ENCODE measurements at places on chromosomes 2 and 18.

DNA sequence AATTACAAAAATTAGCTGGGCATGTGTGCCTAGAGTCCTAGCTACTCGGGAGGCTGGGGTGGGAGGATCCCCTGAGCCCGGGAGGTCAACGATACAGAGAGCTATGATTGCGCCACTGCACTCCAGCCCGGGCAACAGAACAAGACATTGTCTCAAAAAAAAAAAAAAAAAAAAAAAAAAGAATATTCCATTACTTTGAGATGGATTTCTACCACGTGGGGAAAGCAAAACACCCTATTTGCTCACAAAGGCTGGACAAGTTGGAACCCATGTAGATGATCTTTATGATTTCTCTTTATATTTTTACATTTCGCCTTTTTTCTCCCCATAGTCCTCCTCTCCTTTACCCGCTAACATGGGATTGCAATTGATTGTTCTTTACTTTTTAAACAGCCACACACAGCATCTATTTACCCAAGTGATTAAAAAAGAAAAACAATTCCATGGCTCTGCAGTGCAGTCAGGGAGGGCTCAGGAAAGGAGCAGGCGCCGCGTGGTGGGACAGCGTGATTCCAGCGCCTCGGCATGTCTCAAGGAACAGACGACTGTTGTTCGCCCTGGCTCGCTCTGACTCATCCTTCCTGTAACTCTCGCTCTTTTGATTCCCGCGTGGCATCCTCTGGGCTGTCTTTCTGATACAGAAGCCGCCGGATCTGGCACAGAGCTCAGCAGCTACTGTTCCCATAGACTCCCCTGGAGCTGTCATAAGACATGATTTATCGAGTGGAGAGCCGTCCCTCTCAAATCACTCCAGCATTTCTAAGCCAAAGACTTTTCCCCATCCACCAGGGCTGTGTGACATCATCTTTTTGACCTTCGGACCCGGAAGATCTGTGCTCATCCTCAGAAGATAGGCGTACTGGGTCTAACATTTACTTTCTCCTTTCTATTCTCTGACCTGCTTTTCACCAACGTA is 230.4 kb upstream of the AGAP1 start:
- peak; percentile 87 for DNase-seq

DNA sequence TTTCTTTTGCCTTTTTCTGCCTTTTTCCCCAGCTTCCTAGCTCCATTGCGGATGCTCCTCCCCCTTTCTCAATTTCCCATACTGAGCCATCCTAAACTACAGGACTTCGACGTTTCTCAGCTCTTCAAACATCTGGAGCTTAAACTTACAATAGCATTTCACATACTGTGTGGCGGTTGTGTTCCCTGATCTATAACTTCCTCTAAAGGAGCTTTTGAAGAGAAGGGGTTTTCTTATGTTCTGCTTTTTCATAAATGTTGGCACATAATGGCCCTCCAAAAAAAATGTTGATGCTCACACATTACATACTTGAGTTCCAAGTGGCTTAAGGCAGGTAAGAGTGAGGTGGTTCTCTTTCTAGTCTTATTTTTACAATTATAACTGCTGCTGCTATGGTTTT is 87.4 kb downstream of the RNF144A start:
- DNase-seq, result no peak

- DNase-seq, result no peak
Observed at GRCh38 chr2:64139956-64140355, 4.3 kb downstream of the PELI1 start.

GRCh38 chr2:75466708-75467311 is 93.9 kb downstream of the EVA1A start:
- DNase-seq, result no peak

GRCh38 chr2:145725876-145726275 is 1206.0 kb upstream of the ZEB2 start:
- DNase-seq, result no peak

DNA sequence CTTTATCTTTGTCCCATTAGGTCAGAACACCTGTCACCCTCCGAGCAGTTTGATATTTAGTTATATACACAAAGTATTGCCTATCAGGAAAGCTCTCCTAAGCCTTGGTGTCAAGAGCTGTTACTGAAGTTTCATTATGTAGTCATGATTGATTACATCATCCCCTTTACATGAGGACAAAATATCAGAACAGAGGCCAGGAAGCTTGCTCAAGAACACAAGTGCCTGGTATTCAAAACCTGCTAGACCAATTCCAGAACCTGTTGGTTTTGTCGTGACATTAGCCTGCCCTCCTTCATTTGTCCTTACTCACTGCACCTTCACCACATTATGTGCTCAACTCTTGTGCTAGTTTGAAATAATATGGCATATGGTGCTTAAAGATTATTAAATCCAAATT is 377.1 kb downstream of the CDH19 start:
- DNase-seq, result no peak

DNA sequence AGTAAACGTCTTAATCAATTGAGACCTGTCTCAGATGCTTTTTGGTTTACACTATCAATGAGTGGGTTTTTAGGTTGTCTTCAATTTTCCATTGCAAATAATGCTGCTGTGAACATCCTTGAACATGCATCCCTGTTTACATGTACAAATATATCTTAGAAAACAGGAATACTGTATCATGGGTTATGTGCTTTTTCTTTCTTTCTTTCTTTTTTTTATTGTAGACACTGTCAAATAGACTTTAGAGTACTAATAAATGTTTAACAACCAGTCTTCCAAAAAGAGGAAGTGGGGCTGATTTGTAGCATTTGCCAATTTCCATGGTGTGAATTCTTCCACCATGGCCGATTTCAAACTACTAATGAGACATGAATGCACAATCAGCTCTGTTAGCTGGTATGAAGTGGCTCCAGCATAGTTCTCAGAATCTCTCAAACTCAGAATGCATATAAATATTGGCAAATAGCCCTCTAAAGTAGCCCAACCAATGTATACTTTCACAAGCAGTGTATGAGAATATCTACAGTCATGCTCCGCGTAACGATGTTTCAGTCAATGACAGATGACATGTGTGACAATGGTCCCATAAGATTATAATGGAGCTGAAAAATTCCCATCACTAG is 50.3 kb upstream of the B3GNT2 start:
- DNase-seq, result no peak

GRCh38 chr2:117703858-117704257 is 110.6 kb upstream of the DDX18 start:
- no peak for DNase-seq

- no peak for DNase-seq
Observed at GRCh38 chr2:236176417-236176816, 8.2 kb upstream of the GBX2 start.

DNA sequence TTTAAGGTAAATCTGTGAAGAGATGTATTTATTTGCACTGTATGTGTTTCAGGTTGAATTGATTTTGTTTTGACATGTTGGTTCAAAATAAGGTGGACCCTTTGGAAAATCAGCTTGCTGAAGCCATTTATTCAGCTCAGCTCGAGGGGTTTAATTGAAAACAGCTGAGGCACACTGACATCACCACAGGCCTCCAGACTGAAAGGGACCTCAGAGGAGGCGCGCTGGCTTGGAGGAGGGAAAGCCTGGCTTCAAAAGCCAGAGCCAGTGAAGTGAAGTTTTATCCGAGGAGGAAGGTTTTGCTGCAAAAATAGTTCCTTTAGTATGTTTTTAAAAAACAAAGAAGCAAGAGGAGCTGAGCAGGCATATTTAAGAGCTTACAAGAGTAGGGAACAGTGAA is 26.9 kb upstream of the DNMT3A start:
- DNase-seq, result no peak

GRCh38 chr2:98310010-98310409 is 36.2 kb upstream of the CNGA3 start:
- no peak for DNase-seq

- peak; percentile 34 for DNase-seq
Observed at GRCh38 chr2:102051692-102052277, 60.0 kb downstream of the IL1R2 start.

- no peak for DNase-seq
Observed at GRCh38 chr18:58547864-58548263, 81.0 kb downstream of the ALPK2 start.

DNA sequence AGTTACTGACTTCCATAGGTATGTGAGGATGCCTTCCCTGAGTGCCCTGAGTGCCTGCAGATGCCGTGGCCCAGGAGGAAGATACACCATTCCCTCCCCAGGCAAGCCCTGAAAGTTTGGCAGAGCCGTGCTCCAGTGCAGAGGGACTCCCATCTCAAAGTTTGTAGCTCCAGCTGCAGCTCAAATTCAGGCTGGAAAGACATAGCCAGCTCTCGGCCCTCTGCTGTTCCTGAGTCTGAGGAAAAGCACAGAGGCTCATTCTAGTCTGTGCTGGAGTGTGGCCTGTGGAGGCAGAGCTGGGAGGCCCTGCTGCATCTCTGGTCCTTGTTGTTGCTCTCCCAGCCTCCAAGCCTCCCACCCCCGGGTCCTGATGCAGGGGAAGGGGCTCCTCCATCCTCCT is 15.9 kb upstream of the TPO start:
- no peak for DNase-seq

GRCh38 chr2:11155381-11156035 is at the start of gene SLC66A3:
SLC66A3 (plus strand) TSS chr2:11155467; CDS start chr2:11155547, 80 bp downstream.
- no peak for DNase-seq

GRCh38 chr18:68147728-68148127 is 567.2 kb downstream of the TMX3 start:
- DNase-seq, result no peak

- DNase-seq, result no peak
Observed at GRCh38 chr2:65264821-65265670, 37.4 kb downstream of the ACTR2 start.

DNA sequence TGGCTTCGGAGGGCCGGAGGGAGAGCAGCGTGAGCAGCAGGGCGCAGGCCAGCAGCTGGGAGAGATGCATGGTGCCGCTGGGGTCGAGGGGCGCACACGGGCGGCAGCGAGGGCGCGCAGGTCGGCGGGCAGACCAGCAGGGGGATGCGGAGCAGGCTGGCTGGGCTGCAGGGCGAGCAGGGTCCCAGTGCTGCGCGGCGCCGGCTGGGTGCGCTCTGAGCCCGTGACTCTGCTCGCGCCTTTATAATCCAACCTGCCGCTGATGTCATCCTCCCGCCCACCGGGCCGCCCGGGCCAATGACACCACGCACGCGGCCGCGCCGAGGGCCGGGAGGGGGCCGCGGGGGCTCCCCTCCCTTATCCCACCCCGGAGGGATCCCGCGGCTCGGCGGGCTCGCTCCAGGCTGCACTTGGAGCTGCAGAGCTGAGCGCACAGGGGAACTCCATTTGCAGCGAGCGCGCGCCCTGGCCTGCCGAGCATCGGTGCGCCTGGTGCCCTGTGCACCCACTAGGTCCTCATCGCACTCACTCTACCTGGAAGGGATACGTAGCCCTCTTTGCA is at the start of gene NPPC:
Gene NPPC, minus strand, starts transcription at position 217 of the 562 bp plus-strand sequence. Its CDS starts 147 bp downstream, at position 70.
- DNase-seq, result peak; percentile 48

- no peak for DNase-seq
Observed at GRCh38 chr2:114068438-114068837, 178.5 kb downstream of the ACTR3 start.
